ENCODE measurements at places on chromosomes 7 and 10.

DNA sequence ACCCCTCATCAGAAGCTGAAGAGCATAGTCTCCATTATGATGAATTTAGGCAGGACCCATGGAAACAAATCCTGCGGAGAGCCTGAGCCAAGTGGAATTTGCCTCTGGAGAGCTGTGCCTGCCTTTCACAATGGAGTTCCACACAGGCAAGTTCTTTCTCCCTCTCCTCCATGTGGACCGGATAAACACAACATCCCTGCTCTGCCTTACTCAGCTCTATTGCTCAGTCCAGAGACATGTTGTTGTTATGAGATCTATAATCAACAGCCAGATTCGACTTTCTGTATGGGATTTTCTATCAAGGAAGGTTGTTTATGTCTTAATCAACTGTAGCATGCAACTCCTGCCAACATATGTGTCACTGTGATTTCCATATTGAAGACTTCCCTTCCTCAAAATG, 59.5 kb upstream of the ELMO1 start:
- no peak for DNase-seq

DNA sequence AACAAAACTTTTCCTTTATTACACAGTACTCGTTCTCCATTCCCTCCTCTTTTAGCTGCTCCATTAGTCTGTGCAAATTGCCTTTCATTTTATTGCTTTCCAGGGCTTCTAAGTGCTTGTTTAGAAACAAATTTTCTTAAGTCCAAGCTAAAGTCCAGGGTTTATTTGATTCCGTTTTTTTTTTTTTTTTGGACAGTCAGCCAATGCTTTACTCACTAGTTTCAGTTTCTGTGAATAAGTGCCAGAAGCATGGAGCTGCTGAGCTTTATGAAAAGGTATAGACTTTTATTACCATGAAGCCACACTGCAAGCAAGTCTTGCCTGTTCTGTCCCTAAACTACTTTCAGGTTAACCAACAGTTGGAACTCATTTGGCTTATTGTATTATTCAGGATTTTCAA, 455.0 kb downstream of the GFRA1 start:
- no peak for DNase-seq

- DNase-seq = no peak
Observed at GRCh38 chr10:66752714-66753113, 173.1 kb upstream of the LRRTM3 start.

- no peak for DNase-seq
Observed at GRCh38 chr10:75375838-75376237, 25.7 kb downstream of the ZNF503 start.

- no peak for DNase-seq
Observed at GRCh38 chr10:17217631-17218232, 10.3 kb upstream of the VIM start.

GRCh38 chr10:73537288-73537687, 41.5 kb upstream of the PPP3CB start:
- DNase-seq = no peak

DNA sequence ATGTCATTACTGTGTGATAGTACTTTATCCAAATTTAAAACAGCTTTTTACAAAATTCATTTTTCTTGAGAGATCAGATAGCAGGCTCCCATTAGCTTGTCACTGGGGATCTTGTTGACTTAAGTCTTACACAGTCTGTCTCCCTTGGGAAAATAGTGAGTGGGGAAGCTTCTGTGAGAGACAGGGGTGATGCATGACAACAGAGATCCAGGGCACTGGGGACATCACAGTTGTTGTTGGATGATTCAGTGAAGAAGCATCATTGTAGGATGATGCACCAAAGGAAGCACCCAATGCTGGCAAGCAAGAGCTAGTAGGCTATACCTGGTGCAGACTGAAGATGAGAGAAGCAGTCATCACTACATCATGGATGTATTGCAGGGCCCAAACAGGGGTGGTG, 284.7 kb downstream of the HDAC9 start:
- DNase-seq = no peak

GRCh38 chr10:20768843-20769242, 128.3 kb downstream of the NEBL start:
- DNase-seq = no peak

- no peak for DNase-seq
Observed at GRCh38 chr10:112972606-112973005, 22.6 kb downstream of the TCF7L2 start.

- no peak for DNase-seq
Observed at GRCh38 chr7:103380395-103381191, 33.1 kb downstream of the PSMC2 start.

GRCh38 chr7:140003913-140004382, 58.8 kb downstream of the PARP12 start:
- no peak for DNase-seq

- DNase-seq = no peak
Observed at GRCh38 chr10:33950206-33950605, 615.7 kb upstream of the NRP1 start.

- DNase-seq = no peak
Observed at GRCh38 chr7:154911862-154912455, 91.0 kb downstream of the PAXIP1 start.

DNA sequence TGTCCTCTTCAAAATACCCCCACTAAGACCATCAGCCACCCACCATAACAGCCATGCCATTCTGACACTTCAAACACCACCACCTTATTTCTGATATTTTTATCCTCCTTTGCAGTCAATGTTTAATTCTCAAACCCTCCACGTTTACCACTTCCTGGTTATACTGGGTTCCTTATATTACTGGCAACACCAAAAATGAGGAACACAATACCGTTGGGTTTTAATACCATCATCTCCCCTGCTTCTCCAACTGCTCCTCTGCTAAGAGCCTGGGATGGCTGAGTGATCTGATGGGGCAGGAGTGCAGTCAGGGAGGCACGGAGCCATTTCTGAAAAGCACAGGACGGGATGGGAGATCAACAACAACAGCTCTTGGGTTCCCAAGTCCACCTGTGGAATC, 140.5 kb downstream of the CHCHD3 start:
- no peak for DNase-seq

GRCh38 chr7:127114742-127115265, 137.9 kb downstream of the GRM8 start:
- DNase-seq = no peak

- DNase-seq = no peak
Observed at GRCh38 chr7:33642312-33642711, 263.0 kb upstream of the BMPER start.

- DNase-seq = no peak
Observed at GRCh38 chr10:131785121-131785460, 115.7 kb upstream of the PPP2R2D start.

GRCh38 chr7:124009321-124009720, 23.5 kb downstream of the TMEM229A start:
- no peak for DNase-seq

GRCh38 chr10:96502561-96503282, 11.0 kb downstream of the TLL2 start:
- peak; percentile 47 for DNase-seq

All from NCI-H1092 (cell line).